ENCODE measurements at places on chromosomes 1 and 21. TPM values are rescaled to one million over a fixed set of nuclear protein-coding genes. Genes with fewer than 3 reads are reported as not detected.
A peak's percentile ranks its signal among the peaks of the same experiment; 100 is the strongest.

GRCh38 chr1:156877433-156878170, 15.9 kb upstream of the PEAR1 start:
- DNase-seq, result no peak

- no peak for DNase-seq
Observed at GRCh38 chr1:73859227-73859626, 338.7 kb downstream of the LRRIQ3 start.

DNA sequence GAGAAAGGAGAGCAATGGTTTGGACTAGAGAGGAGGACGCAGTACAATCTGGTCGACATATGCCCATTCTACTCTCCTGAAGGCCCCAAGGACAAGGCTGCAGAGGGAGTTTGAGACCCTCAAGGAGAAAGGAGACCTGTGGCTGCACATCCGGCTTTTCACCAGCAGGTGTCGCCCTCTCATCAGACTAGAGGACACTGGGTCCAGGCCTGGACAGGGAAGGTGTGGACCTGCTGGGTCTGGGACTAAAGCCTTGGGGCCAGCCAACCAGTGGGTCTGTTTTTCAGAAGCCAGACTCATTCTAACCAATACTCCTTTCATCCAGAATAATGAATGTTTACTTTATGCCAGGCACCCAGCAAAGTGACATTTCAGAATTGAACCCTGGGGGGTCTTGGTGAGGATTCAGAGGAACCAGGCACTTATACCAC, 5.0 kb downstream of the SRARP start:
- peak; percentile 92 for DNase-seq

- no peak for DNase-seq
Observed at GRCh38 chr1:32825181-32825580, 7.7 kb downstream of the S100PBP start.

DNA sequence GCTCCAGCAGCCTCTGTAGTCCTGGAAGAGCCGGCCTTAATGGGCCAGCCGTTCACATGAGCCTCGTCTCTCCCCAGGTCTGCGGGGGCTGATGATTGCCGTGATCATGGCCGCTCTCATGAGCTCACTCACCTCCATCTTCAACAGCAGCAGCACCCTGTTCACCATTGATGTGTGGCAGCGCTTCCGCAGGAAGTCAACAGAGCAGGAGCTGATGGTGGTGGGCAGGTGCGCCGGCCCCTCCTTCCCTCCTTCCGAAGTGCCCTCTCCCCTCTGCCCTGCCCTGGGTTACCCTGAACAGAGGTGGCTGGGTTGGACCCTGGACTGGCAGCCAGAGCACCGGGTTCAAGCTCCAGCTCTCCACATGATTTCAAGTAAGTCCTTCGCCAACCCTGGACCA, 13.1 kb downstream of the SLC5A9 start:
- no peak for DNase-seq

The ZBTB8A gene
- total RNA-seq, result 13.3 TPM

The KRTAP13-4 gene
- total RNA-seq, result not detected

The KCNC4 gene
- total RNA-seq, result 5.3 TPM

DNA sequence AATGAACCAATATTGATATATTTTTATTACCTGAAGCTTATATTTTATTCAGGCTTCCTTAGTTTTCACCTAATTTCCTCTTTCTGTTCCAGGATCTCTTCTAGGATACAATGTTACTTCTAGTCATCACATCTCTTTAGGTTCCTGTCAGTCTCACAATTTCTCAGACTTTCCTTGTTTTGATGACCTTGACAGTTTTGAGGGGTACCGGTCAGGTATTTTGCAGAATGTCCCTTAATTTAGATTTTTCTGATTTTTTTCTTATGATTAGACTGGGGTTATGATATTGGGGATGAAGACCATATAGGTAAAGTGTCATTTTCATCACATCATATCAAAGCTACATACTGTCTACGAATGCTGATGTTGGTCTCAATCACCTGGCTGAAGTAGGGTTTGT, 167.5 kb downstream of the LMX1A start:
- no peak for DNase-seq

DNA sequence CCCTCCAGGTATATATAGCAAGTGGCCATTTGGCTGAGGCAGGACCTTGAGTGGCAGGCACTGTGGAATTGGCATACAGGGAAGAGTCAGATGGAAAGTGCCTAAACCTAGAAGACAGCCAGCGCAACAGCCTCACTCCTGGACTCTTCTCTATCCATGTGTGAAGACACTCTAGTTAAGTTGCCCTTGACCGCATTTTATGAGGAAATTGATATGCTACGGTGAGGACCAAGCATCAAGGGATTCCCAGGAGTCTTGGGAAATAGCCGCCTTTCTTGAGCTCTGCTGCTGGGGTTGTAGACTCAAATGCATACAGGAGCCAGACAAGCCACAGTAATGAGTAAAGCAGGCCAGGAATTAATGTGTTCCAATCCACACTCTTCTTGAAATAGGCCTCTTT, 145.9 kb upstream of the KAZN start:
- DNase-seq, result no peak

The OLIG1 gene
- 0.41 TPM for total RNA-seq

GRCh38 chr1:115969509-115969908, 6.8 kb upstream of the SLC22A15 start:
- DNase-seq, result no peak

The KCNJ9 gene
- total RNA-seq, result not detected

The RBP7 gene
- total RNA-seq, result 6.2 TPM

The LRRC38 gene
- 14.0 TPM for total RNA-seq

The KRTAP12-2 gene
- not detected for total RNA-seq

The CLCNKB gene
- total RNA-seq, result 0.41 TPM

The AADACL4 gene
- total RNA-seq, result not detected

- no peak for DNase-seq
Observed at GRCh38 chr1:54239035-54239383, 39.0 kb downstream of the MRPL37 start.

The SLC45A3 gene
- total RNA-seq, result 4.2 TPM

- no peak for DNase-seq
Observed at GRCh38 chr1:221234791-221235190, 355.5 kb downstream of the HLX start.

DNA sequence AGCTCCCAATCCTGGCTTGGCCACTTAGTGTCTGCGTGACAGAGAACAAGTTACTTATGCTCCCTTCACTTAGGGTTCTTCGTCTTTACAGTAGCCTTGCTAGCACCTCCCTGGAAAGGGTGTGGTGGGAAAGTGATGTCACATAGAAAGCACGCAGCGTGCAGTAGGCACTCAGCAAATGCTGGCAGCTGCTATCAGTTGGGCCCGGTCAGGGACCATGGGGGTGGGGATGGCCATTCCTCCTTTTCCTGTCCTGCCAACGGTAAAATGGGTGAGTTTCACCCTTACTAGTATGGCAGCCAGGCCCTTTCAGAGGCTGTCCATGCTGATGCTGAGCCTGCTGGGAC, 6.2 kb upstream of the KCNA10 start:
- peak; percentile 11 for DNase-seq

The ELF3 gene
- total RNA-seq, result 122 TPM

GRCh38 chr1:23528250-23528978, 2.6 kb downstream of the E2F2 start:
- DNase-seq, result peak; percentile 97

The PAQR7 gene
- 6.5 TPM for total RNA-seq

The RNPC3 gene
- total RNA-seq, result 21.1 TPM

DNA sequence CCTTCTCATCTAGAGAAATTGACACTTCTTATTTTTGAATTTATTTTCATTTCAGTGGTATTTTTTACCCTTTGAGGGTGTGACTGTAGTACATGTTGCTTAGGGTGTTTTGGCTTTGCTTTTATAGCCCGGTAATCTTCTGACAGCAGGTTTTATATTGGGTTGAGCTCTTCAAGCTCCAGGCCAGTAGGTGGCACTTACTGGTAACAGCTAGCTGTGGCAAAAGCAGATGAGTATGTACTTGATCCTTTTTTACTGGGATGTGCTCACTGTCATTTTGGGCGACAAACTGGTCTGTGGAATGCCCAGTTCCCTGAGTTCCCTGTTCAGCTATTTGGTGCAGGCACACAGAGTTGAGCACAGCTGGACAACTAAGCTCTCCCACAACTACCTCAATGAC, 916.2 kb upstream of the B3GALT2 start:
- DNase-seq, result no peak

The CFAP74 gene
- 0.62 TPM for total RNA-seq

DNA sequence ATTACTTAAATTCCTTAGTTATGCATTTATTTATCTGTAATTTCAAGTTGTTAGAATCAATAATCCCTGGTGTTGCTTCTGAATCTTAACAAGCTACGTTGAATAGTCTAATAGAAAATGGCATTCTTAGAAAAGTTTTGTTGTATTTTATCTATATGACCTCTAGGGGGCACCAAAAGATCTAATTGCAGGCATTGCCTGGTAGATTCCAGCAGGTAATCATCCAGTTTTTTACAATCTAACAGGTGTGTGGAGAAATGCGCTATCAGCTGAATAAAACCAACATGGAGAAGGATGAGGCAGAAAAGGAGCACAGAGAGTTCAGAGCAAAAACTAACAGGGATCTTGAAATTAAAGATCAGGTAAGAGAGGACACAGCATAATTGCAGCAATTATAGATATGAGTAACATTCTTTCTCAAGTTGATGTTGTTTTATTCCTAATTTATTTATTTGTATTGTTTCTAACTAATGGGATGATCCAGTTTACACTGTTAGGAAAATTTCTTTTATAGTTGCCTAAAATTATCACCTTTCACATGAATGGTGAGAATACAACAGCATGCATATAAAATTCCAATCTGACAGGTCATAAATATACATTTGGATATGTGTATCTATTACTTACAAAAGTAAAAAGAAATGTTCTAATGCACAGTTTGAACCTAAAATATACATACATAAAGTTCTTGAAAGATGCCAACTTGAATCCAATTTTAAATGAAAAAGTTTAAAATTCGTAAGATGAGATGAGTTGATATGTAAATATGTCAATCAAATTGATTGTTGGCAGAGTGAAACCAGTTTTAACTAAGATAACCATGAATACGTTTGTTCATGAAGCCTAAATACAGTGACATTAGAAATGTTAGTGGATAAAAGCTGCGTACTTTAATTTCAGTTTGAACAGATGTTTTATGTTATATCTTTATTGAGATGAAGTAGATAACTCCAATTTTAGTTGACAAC, 88.4 kb downstream of the SDCCAG8 start:
- peak; percentile 73 for DNase-seq

DNA sequence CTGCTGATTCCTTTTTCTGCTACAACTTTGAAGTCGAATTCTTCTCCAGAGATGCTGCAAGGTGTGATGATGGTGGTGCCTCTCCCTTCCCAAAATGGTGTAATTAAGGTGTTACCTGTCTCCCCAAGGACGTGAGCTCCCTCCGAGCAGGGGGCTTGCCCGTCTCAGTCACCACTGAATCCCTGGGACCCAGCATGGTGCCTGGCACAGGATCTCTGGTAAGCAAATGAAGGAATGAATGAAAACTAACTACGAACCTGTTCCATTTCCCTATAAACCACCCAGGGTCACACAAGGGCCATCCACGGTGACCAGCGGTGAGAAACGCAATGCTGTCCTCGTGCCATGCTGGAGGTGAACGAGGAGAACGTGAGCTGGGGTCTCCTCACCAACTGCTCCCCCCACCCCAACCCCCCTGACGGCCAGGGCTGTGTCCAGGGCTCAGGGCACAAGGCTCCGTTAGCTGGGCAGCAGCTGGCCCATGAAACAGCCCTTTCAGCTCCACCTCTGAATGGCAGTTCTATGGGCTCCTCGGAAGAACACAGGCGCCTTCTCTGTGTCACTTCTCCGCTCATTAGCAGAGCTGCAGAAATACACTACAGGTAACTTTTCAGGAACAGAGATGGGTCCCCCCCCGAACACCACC, 2.2 kb upstream of the MATN1 start:
- no peak for DNase-seq

GRCh38 chr1:162470216-162470615, 27.4 kb upstream of the UHMK1 start:
- no peak for DNase-seq

DNA sequence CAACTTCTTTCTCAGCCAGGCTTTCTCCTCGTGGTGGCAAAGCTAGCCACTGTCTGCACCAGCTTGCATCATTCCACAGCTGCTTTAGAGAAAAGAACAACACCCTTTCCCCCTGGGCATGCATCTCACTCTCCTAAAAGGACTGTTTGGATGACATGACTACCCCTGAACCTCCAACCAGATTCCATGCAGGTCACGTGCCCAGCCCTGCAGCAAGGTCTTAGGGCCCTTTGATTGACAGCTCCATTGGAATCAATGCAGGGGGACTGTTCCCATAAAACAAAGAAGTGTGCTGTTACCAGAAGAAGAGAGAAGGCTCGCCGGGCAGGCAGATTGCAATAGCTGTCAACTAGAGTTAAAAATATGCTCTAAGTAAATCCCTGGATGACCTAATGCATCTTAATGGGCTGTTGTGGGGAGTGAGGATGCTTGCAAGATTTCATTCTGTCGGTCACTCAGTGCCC, 24.4 kb downstream of the KCNA2 start:
- DNase-seq, result peak; percentile 8

DNA sequence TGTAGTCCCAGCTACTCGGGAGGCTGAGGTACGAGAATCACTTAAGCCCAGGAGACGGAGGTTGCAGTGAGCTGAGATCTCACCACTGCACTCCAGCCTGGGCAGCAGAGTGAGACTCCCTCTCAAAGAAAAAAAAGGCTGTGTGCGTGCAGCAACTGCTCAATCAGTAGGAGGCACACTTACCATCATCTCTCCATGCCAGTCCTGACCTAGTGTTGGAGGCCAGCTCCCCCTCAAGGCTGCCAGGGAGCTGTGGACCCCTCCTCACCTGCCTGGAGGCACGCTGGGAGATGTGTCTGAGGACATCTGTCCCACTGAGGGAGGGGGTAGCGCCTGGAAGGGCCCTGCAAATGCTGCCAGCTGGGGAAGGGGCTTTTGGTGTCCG, 11.9 kb downstream of the RPS6KA1 start:
- no peak for DNase-seq

DNA sequence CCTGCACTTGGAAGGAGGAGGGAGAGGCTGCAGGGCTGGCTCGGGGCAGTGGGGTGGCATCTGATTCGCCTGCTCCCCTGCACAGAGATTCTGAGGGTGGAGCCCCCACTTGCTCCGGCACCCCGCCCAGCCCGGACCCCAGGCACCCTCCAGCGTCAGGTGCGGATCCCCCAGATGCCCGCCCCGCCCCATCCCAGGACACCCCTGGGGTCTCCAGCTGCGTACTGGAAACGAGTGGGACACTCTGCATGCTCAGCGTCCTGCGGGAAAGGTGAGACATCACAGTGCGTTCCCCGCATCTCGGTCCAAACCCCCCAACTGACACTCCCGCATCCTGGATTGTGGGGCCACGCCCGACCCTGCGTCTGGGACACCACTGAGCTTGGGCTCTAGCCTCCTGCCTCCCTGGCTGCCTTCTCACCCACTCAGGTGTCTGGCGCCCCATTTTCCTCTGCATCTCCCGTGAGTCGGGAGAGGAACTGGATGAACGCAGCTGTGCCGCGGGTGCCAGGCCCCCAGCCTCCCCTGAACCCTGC, 7.9 kb downstream of the ADAMTSL4 start:
- no peak for DNase-seq

DNA sequence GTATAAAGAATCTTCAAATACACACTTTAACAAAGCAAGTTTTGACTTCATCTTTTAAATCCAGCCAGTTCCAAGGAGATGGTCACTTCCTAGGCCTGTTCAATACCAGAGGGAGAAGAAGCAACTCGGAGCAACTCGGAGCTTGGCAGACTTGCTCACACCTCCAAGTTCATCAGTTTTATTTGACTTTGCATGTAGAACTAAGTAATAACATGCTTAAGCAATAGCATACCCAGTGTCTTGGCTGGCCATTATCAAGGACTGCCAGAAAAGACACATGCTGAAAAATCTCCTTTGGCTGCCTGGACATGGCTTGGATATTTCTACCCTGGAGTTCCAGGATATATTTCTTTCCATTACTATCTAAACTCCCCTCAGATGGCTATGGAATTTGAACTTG, 52.6 kb downstream of the GNG12 start:
- DNase-seq, result no peak

The TRPM2 gene
- total RNA-seq, result 2.2 TPM

The SHC1 gene
- total RNA-seq, result 67.9 TPM
